Vagina (tissue), 2 donors: ENCODE measurements at places on chromosomes 4 and X. TPM values are rescaled to one million over a fixed set of nuclear protein-coding genes. Genes with fewer than 3 reads are reported as not detected.

GRCh38 chr4:61619528-61619927 lies 419.4 kb downstream of the ADGRL3 start:
- no peaks in the 10 kb centered on the region for H3K36me3 ChIP-seq
- no peak overlapping the region for H3K27ac ChIP-seq
- H3K4me1 ChIP-seq = no peaks in the 10 kb centered on the region

DNA sequence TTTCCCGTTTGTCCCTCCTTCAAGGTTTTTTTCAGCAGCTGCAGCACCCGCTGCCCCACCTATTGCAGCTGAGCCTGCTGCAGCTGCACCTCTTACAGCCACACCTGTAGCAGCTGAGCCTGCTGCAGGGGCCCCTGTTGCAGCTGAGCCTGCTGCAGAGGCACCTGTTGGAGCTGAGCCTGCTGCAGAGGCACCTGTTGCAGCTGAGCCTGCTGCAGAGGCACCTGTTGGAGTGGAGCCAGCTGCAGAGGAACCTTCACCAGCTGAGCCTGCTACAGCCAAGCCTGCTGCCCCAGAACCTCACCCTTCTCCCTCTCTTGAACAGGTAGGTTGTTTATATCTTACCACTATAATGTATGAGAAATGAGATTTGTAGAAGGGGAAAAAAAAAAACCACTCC lies 4.5 kb downstream of the PRR27 start:
- H3K4me1 ChIP-seq = no peaks in the 10 kb centered on the region
- no peak for DNase-seq
- no peaks in the 10 kb centered on the region for H3K27me3 ChIP-seq
- H3K27ac ChIP-seq = no peak overlapping the region
- H3K36me3 ChIP-seq = no peaks in the 10 kb centered on the region

DNA sequence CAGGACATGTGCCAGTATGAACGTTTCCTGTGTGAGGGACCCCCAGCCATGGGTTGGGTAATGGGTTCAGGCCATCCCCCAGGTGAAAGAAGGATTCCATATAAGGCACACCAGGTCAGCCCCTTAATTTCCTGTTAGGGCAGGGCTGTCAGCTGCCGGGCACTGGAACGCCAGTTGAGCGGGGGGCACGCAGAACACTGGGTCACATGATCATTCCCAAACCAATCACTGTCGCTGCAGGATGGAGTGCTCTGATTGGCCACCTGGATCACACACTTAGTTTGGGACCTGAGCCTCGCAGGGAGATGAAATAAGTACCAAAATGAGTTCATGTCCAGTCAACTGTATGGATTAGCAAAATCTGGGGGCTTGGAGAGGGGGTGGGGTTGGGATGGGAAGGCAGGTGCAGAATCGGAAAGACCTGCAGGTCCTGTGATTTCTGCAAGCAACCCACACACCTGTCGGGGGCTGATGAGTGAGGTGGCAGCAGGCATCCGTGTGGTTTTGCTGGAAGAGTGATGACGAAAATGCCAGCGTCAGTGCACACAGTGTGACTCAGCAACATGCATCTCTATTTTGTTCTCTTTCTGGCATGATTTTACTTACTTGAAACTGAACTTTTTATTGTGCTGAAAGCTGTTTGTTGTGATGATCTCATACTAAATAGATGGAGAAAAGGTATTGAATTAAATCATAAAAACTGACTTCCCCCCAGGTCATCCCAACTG lies 32.2 kb downstream of the RNF212 start:
- peak; percentile 64 for DNase-seq
- H3K27ac ChIP-seq = no peak overlapping the region
- peaks cover 18% of the 10 kb centered on the region for H3K4me1 ChIP-seq
- H3K36me3 ChIP-seq = no peaks in the 10 kb centered on the region

GRCh38 chr4:47533689-47534347 lies 48.7 kb downstream of the ATP10D start:
- no peak overlapping the region for H3K27ac ChIP-seq
- no peaks in the 10 kb centered on the region for H3K27me3 ChIP-seq
- no peak for DNase-seq
- H3K4me3 ChIP-seq = no peak overlapping the region
- no peaks in the 10 kb centered on the region for H3K36me3 ChIP-seq
- peaks cover 28% of the 10 kb centered on the region for H3K4me1 ChIP-seq

DNA sequence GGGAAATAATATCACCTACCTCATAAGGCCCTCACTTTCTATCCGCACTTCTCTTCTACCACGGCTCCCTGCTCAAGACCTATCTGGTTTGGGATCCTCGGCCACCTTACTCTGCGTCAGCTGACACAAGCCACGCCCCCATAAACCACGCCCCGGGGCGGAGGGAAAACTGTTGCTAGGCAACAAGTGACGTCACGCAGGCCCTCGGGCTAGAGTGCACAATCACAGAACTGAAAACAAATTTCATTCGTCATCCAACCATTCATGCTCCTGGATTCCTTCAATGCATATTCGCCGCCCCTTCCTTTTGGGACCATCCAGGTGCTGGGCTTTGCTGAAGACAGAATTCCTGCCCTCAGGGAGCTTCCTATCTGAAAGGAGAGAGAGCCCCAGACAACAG lies 66.3 kb downstream of the SMC1A start:
- H3K27me3 ChIP-seq = no peaks in the 10 kb centered on the region
- H3K36me3 ChIP-seq = no peaks in the 10 kb centered on the region
- H3K4me1 ChIP-seq = no peaks in the 10 kb centered on the region
- H3K27ac ChIP-seq = no peak overlapping the region

DNA sequence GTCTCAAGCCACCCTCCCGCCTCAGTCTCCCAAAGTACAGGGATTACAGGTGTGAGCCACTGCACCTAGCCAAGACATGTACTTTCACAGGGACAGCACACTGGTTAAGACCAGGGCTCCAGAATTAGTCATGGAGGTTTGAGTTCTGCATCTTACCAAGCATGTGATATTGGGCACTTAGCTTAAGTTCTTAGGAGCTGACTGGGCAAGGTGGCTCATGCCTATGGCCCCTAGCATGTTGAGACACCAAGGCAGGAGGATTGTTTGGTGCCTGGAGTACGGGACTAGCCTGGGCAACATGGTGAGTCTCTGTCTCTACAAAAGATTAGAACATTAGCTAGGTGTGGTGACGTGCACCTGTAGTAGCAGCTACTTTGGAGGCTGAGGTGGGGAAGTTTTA lies 2.6 kb upstream of the TMEM192 start:
- H3K27ac ChIP-seq = no peak overlapping the region
- H3K36me3 ChIP-seq = no peaks in the 10 kb centered on the region
- peaks cover 7% of the 10 kb centered on the region for H3K4me1 ChIP-seq
- DNase-seq = no peak
- H3K27me3 ChIP-seq = no peaks in the 10 kb centered on the region

The TMPRSS11B gene
- 40.8 TPM for total RNA-seq
